Ureter (tissue), 1 donor: ENCODE measurements at places on chromosomes 16 and 17. TPM values are rescaled to one million over a fixed set of nuclear protein-coding genes. Genes with fewer than 3 reads are reported as not detected.

Gene SLC38A8
- not detected for total RNA-seq

Gene SLFN12
- 15.5 TPM for total RNA-seq

Gene ABCA6
- 14.9 TPM for total RNA-seq

Gene CACNG1
- total RNA-seq, result not detected

Gene ATPAF2
- 26.1 TPM for total RNA-seq
